ENCODE measurements at places on chromosomes 12 and 14.

GRCh38 chr12:88144546-88145468, 2.7 kb downstream of the TMTC3 start:
- DNase-seq, result no peak

DNA sequence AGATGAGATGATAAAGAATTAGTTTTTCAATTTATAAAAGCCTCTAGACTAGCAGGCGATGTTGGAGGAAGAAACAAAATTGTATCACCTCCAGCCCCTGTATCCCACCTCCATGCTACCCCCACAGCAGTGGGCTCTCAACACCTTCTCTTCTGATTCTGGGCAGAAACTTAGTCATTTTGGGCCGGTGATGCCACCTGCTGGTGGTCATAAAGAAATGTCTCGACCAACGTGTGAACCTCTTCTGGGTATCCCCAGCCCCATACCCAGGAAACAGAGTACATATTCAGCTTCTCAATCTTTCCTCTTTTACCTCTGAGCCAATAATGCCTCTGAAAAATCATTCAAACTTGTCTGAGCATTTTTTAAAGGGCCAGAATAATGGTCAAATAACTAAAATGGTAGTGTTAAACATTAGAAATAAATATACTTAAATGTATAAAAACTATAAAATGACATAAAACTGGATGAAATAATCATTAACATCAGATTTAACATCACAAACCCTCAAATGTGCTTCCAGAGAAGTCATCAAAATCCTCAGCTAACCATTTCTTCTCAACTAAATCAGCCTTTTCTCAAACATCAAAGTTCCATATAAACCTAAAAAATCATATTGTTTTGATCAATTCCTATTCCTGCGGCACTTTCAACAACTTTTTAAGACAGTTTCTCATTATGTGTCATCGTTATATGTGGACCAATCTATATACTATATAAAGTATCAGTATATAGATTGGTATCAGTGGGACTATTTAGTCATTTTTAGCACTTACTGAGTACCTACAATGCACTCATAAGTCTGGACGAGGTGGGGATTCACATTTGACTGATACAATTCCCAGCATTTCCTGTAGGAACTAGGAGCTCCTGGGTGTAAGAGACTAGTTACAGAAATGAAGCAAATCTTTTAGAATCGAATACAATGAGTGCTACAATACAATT, 69.4 kb downstream of the ATXN2 start:
- peak; percentile 48 for DNase-seq

- DNase-seq, result no peak
Observed at GRCh38 chr12:49296836-49297694, 2.1 kb downstream of the PRPH start.

GRCh38 chr12:119683816-119684215, 15.9 kb downstream of the PRKAB1 start:
- DNase-seq, result no peak

GRCh38 chr12:174124-174523, 39.8 kb downstream of the SLC6A12 start:
- no peak for DNase-seq

DNA sequence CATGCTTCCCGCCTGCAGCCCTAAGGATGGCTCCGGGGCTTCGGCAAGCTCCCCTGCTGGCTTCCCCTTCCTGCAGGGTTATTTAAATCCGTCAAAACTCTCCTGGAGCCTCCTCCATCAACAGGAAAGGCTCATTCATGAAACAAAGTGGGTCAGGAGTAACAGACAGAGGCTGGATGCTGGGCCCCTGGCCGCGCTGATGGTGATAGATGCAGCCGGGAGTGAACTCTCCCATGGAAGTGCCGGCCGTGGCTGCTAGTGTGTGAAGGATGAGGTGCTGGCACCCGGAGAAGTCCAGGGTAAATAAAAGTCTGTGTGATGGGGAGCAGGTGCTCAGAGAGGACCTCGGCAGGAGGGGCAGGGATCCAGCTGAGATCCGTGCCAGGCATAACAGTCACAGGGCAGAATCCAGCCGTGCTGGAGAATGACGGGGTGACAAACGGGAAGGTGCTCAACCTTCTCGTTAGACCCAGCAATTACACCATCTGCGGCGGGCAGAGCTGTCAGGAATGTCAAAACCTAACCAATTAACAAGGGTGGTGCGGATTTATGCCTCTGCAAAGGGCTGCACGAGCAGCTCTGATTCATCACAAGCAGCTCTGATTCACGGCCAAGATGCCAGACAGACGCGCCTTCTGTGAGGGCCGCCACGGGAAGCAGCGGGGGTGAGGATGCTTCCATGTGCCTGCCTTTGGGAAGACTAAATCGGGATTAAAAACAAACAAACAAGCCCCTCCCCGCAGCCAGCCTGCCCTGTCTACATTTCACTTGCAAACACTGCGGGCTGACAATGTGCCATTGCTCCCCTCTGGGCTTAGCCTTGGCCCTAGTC, 55.6 kb downstream of the SYNE3 start:
- peak; percentile 86 for DNase-seq

GRCh38 chr14:75340921-75341320, 62.3 kb downstream of the FOS start:
- DNase-seq, result no peak

- DNase-seq, result no peak
Observed at GRCh38 chr12:119417440-119417839, 82.9 kb downstream of the CCDC60 start.

DNA sequence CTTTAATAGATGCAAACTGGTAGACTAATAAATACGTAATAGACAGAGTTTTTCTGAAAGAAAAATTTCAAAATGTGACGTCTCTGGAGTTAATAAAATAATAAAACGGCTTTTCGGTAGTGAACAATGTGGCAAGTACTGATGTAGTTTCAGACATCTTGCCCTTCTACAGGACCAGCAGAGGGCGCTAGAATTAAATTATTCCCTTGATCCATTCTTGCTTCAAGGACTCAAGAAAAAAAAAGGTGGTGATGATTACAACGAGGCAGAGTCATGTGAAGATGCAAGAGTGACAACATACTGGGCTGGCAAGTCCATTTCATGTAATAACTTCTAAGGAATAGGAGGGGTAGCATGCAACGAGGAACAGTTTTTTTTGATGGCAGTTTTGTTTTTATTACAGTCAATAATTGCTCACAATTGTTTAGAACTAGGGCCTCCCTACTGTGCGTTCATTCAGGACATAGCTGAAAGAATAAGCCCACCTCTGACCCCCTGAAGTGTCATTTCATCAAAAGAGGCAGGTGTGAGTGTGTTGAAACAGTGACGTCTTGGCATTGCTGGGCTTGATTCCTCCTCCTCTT, 101.0 kb upstream of the GZMB start:
- peak; percentile 85 for DNase-seq

DNA sequence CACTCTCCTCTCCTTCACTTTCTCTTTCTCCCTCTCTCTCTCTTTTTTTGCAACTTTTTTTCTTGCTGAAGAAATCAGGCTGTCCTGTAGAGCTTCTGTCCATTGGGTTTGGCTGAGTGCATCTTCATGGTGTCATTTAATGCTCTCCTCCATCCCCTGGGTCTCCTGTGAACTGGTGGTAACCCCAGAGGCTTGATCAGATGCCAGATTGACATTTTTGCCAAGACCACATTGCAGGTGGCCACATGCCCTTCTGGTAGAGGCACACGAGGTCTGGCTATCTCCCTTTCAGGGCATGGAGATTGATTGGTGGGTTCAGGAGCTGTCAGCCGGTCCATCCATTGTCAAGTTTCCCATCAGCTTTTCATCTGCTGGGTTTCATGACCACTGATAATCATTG, 188.3 kb upstream of the MYL2 start:
- no peak for DNase-seq

DNA sequence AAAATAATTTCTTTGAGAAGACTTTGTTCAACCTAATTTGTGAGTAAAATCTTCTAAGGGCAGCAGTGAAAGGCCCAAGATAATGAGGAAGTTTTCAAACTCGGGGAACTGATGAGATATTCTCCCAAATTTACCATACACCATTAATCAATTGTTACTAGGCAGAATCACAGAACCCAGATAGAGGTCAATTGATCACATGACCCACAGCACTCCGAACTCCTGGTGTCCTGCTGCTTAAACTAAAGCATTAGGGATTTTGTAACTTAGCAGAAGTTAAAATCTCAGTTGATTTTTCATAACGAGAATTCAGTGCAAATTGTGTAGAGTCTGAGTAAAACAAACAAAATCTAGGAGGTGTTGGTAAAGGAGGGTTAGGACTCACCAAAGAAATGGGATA, 207.8 kb downstream of the C12orf42 start:
- DNase-seq, result no peak

DNA sequence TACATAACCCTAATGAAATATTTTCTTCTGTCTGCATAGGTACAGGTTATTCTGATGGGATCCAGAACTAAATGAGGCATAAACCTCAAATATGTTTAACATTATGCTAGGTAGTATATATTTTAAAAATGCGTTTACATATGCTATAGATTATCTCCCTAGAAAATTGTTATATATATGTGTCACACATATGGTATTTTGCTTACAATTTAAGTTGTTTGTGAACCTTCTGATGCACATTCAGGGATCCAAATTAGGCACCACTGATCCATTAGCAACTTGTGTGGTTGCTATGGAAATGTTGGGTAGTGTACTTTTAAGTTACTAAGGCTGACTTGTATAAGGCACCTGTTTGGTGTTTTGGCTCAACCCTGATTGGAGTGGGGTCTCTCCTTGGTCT, 456.7 kb downstream of the AEBP2 start:
- DNase-seq, result no peak

- no peak for DNase-seq
Observed at GRCh38 chr14:34147461-34147860, 196.6 kb upstream of the EGLN3 start.

- DNase-seq, result peak; percentile 82
Observed at GRCh38 chr12:8890313-8891085, 23.8 kb upstream of the PHC1 start.

DNA sequence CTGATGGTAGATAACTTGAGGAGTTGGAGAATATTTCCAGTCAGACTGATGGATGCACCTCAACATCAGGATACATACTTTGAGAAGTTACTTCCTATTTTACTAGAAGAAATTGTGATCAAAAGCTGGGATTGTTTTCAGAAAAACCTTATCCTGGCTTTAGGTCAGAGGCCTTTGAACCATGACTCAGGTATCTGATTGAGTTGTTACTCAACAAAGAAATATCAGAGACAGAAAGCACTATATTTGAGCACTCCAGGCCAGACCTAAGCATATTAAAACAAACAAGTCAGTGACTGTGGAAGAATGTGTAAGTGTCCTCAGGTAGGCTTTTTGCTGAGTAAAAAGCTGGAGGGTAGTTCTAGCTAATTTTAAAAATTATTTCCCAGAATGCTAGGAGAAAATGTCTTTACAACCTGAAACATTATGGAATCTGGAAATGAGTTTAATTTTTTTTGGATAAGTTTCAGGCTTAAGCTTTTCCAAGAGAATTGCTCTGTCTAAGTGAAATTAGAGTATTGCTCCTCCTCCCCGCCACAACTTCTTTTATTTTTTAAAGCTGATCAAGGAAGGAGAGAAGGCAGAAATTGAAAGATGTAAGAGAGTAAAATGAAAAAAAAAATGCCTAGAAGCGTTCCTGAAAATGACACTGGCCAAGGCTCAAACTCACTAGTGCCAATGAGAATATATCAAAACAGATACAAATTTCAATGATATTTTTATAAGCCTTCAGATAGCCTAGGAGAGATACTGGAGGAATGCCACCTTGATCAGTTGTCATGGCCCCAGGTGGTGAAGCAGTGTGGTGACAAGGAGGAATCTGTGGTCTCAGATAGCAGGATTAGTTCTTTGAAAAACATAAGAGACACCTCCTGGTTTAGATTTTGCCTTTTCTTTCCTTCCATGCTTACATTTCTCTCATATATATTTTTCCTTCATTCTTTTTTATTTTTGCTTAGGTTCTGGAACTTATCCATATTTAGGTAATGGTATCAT, 790.3 kb downstream of the TMTC2 start:
- DNase-seq, result no peak

DNA sequence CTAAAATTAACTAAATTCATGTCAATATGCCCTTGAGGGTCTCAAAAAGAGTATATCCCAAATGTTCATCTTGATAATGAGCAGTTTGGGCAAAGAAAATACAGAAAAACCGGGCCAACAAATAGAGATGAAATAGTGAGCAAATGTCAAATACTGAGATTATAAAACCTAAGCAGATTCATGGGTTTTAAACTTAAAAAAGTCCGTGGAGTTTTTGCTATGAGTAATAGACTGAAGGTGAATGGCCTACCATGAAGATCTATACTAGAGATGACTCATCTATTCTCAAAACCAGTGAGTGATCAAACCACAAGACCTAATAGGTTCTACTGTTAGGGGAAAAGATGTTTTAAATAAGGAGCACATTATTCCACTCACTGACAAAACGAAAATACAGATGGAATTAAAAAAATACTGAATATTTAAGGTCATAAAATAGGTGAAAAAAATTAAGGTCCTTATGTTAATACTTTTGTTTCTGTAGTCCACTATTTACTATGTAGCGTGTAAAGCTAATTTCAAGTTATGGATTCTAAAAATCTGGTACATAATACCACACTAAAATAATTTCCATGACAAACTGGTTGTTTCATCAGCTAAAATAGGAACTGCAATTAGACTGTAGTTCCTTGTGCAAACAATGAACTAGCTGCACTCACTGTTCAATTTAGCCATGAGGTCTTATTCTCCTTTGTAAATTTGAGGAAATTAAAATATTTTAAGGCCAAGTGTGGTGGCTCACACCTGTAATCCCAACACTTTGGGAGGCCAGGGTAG, 5.0 kb downstream of the HNRNPC start:
- DNase-seq, result no peak

GRCh38 chr12:25855716-25856115, 102.8 kb upstream of the RASSF8 start:
- DNase-seq, result no peak

DNA sequence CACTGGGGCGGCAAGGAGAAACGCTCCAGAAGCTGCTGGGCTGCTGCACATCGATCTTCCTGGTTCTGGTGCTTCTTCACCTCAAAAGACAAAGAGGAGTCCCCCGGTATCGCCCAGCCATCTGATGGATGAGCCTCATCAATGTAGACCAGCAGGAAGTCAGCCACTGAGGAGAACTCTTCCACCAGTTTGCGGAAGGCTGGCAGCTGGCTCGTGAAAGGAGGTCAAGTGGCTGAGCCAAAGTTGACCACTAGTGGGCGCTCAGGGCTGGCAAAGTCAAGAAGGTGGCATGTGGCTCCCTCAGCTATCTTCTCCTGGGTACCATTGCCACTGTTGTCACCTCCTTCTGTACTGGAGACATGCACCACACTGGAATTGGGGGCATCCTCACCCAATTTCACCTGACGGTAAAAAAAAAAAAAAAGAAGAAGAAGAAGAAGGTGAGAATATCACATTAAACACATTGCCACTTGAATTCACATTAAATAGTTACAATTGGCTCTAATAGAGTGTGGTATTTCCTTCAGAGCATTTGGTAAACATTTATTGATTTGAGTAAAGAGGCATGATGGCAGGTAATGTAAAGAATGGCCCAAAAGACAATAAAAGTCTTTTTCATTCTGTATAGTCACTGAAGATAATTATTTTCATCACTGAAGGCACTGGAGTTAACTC, 8.3 kb downstream of the DIO2 start:
- DNase-seq, result no peak
